ENCODE measurements at places on chromosomes 5 and 9. TPM values are rescaled to one million over a fixed set of nuclear protein-coding genes. Genes with fewer than 3 reads are reported as not detected.

DNA sequence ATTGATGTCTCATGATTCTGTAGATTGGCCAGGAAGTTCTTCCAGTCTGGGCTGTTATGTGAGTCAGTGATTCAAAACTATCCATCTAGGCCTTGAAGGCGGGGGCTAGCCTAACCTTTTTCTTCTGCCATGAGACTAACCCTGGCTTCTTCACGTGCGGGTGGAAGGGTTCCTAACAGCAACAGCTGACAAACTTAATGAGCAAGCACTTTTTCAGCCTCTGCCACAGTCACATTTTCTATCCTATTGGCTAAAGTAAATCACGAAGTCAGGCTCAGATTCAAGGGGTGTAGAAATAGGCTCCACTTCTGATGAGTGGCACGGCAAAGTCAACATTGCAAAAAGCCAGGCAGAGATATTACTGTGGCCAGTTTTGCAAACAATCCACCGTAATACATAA, 68.4 kb downstream of the STK32A start:
- DNase-seq: no peak

- no peak for DNase-seq
Observed at GRCh38 chr9:38117651-38118050, 48.6 kb upstream of the SHB start.

DNA sequence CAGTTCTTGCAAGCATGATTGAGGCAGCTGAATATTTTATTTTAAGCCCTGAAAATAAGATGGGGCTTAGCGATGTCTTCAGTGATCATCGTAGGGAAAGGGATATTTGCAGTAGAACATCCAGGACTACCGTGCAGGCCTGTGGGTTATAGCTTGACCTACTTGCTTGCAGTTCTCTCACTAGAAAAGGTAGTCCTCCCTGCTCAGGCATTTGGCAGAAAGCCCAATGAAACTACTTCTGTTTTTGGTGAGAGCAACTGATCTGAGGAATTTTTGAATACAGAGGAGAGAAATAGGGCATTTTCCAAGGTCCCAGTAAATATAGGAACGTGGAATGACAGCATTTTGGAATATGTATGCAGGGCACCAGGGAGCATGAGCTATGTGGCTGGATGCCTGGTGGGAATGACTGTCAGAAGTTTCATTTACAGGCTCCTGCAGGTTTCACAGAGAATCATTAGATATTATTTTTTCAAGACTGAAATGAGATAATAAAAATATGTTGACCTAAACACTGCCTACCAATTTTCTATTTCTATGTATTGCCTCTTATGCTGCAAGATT, 417.9 kb upstream of the ACTBL2 start:
- no peak for DNase-seq

The NEUROG1 gene
- total RNA-seq: not detected

DNA sequence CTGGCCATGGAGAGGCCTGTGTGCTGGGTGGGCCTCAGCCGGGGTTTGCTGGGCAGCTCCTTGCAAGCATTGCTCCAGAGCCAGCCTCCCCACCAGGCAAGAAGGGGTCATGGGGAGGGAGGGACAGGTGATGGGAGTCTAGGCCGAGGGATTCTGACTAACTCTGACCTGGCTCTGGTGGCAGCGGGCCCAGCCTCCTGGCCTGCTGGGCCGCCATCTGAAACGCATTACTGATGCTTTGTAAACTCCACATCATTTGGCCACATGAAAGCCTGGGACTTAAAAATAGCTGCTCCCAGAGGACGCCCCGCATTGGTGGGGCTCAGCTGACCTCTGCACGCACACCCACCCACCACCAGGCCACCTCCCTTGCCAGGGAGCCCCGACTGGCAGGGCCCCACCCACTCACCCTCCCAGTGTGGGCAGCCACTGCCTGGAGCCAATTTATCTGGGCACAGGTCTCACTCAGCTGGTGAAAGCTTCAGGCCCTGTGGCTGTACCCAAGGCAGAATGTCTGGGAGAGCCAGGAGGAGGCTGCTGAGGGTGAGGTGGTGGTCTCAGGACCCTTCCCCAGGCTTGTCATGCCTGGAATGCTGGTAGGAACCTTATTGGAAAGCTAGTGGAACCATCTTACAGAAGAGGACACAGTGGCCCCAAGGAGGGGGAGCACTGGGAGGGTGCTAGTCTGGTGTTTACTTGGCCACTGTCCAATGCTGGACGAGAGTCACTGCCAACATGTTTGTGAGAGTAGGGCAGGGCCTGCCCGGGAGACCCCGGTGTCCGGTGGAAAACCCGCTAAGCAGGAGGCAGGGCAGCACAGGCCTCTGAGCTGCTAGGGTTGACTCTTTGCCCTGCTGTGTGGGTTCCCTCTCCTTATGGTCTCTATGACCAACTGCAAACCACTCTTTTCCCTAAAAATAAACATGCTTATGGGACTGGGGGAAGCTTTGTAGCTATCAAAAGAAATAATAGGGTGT, 10.8 kb downstream of the TCF7 start:
- no peak for DNase-seq

DNA sequence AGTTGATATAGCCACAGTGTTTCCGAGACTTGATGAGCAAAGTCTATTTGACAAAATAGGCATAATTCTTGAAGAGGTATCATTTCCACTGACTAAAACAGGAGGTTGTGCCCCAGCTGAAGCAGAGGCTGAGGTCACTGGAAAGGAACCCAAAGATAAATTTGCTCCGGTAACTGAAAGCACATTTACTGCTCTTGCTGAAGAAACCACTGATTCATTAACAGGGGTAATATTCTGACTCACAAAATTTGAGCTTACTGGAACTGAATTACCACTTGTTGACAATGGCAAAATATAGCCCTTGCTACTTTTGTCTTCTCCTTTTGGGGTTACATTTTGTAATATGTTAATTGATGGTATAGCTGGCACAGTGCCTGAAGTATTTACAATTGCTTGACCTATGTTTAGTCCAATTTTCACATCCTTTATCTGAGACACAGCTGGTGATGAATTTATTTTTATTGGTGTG, 30.2 kb downstream of the MLANA start:
- no peak for DNase-seq

The HTR4 gene
- not detected for total RNA-seq

Measured in WTC11 (cell line).